ENCODE measurements at places on chromosomes 1 and 21.
A peak's percentile ranks its signal among the peaks of the same experiment; 100 is the strongest.

- DNase-seq = no peak
Observed at GRCh38 chr1:62263814-62264353, 55.4 kb downstream of the KANK4 start.

- DNase-seq = no peak
Observed at GRCh38 chr1:81703391-81703755, 97.4 kb upstream of the ADGRL2 start.

DNA sequence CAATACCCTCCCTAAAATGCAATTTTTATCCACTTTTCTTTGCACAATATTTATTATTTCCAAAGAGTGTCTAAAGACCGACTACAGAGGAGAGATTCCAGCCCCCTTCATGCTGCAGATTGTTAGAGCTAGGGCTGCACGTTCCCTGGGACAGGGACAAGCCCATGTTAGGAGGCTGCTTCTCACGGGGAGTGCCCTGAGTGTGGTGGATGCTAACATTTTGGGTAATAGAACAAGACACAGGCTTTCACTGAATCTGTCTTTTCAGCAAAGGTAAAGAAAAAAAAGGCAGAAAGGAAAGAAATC lies 125.4 kb downstream of the RIPK4 start:
- no peak for DNase-seq

- no peak for DNase-seq
Observed at GRCh38 chr1:172948457-172948856, 102.3 kb downstream of the TNFSF18 start.

GRCh38 chr21:36762642-36763041 lies 63.7 kb downstream of the SIM2 start:
- no peak for DNase-seq

DNA sequence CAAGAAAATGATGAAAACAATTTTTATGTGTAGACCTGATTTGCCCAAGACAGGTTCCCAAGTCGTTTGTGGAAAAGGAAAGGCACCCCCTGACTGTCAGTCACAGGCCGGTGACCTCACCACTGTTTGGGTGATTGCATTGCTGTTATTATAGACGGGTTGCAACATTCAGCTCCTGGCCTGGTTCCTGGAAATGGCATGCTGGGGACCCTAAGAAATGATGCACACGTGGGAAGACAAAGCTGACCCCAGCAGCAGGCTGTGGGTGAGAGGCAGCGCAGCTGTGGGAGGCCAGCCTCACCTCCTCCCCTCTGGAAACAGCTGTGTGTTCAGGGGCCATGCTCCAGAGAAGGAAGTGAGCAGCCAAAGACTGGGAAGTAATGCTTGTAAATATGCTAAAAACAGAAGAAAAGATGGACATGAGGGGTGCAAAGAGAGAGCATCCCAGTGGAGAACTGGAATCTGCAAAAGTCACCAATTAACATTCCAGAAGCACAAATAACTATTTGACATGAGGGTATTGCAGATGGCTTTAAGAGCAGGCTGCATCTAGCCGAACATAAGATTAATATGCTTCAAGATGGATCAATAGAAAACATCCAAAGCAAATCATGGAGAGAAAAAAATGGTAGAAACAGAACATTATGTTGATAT lies 23.4 kb upstream of the ABCG1 start:
- no peak for DNase-seq

GRCh38 chr1:64836802-64837201 lies 91.9 kb downstream of the RAVER2 start:
- DNase-seq = no peak

GRCh38 chr1:22930240-22930912 lies 42.3 kb downstream of the LACTBL1 start:
- peak; percentile 19 for DNase-seq

GRCh38 chr1:229283183-229283611 lies 12.3 kb downstream of the RAB4A start:
- peak; percentile 65 for DNase-seq

DNA sequence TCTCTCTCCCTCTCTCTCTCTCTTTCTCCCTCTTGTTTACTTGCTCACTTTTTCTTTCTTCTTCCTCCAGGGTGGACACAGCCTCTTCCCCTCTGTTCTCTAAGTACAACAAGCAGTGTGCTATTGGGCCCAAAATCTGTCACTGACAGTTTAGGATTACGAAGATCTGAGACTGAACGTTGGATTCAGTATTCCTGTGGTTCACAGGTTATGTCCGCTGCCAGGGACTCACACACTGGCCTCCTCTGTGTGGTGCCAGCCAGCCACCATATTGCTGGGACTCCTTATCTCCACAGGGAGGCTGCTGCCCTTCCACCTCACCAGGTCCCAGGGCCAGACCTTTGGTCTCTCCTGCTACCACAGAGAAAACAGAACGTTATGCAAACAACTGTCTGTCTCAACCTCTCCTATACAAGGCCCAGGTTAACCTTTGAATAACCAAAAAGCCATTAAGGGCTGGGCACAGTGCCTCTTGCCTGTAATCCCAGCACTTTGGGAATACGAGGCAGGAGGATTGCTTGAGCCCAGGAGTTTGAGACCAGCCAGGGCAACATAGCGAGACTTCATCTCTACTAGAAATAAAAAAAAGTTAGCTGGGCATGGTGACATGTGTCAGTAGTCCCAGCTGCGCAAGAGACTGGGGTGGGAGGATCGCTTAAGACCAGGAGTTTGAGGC lies 171.9 kb upstream of the RAB4A start:
- DNase-seq = no peak

GRCh38 chr21:36606983-36607325 lies 92.0 kb upstream of the SIM2 start:
- no peak for DNase-seq

DNA sequence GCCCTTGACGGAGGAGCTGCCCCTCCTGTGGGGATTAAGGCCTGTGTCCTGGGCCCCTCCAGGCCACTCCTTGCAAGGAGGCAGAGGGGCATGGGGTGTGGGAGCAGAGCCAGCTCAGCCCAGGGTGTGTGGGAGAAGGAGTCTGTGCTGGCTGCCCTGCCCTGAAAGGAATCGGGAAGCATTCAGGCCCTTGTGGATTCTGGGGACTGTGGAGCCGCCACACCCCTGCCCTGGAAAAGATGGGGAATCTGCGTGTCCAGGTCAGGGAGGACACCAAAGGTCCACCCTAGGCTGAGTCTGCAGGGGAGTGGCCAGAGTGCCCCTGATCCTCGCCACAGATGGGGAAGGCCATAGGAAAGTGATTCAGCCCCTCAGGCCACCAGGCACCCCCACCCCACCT lies 16.5 kb upstream of the PRDM16 start:
- DNase-seq = no peak

- DNase-seq = no peak
Observed at GRCh38 chr1:9340172-9340854, 47.6 kb downstream of the SPSB1 start.

DNA sequence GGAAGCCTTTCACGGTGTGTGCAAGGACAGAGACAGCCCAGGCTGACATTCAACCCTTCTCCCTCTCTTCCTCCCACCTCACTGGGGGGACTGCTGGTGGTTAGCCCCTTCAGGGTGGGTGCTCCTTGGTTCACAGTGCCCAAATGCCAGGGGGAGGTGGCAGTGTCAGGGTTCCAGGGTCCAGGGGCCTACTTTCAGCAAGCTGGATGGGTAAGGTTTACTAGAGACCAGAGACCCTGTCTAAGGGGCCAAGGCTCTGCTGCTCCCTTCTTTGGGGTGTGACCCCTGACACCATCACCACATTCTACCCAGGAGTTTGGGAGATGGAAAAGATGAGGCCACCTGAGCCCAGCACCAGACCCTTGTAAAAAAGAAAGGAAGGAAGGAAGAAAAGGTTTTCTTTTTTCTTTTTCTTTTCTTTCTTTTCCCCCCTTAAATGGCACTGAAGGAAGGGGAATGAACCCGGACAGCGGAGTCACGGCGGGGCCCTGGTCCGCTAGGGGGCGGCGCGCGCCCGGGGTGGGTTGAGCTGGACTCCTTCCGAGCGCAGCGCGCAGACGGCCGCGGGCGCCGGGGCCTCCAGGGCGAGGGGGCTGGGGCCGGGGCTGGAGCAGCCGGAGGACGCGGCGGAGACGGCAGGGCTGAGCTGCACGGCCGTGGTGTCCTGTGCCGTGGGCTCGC lies 18.8 kb downstream of the KNCN start:
- peak; percentile 35 for DNase-seq

GRCh38 chr1:81867235-81867634 lies 66.5 kb downstream of the ADGRL2 start:
- no peak for DNase-seq

DNA sequence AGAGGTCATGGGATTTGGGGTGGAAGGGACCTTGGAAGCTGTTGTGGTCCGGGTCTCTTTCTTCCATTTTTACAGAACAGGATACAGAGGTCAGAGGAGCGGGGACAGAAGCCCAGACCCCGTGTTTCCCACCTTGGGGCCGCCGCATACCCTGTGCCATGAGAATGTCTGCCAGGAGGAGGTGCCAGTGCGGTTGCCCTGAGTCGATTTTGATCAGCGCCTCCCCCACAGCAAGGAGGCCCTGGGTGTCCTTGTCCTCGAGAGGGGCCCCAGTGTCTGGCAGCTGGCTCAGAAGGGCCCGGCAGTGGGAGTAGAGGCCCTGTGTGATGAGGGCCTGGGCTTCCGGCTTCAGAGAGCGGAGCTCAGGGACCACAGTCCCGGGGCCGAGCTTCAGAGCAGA lies 12.3 kb upstream of the MMEL1 start:
- no peak for DNase-seq
